ENCODE measurements at places on chromosomes 3 and 15.
A peak's percentile ranks its signal among the peaks of the same experiment; 100 is the strongest.

DNA sequence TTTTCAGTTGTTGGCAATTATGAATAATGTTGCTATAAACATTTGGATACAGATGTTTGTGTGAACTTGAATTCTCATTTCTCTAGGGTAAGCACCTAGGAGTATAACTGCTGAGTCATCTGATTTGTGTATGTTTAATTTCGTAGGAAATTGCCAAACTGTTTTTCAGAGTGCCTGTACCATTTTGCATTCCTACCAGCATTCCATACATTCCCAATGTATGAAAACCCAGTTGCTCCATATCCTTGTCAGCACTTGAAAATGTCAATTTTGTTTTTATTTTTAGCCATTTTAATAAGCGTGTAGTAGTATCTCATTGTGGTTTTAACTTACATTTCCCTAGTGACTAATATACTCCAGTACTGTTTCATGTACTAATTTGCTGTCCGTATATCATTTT, 98.5 kb upstream of the TSC22D2 start:
- H3K4me3 ChIP-seq, result no peak overlapping the region
- no peak overlapping the region for H3K27ac ChIP-seq
- DNase-seq, result no peak

GRCh38 chr15:96737408-96737807, 406.9 kb downstream of the NR2F2 start:
- no peaks in the 10 kb centered on the region for H3K4me1 ChIP-seq
- no peak overlapping the region for H3K4me3 ChIP-seq
- DNase-seq, result no peak
- H3K27me3 ChIP-seq, result no peaks in the 10 kb centered on the region

DNA sequence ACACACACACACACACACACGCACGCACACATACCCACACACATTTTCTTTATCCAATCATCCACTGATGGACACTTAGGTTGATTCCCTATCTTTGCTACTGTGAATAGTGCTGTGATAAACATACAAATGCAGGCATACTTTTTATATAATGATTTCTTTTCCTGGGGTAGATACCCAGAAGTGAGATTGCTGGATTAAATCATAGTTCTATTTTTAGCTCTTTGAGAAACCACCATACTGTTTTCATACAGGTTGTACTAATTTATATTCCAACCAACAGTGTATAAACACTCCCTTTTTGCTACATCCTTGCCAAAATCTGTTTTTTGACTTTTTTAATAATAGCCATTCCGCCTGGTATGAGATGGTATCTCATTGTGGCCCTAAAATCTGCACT, 94.5 kb upstream of the GK5 start:
- no peak overlapping the region for H3K4me3 ChIP-seq
- DNase-seq, result no peak

GRCh38 chr3:99639579-99639978, 1.2 kb downstream of the COL8A1 start:
- peak overlapping the region; percentile 62 for H3K4me3 ChIP-seq
- H3K27ac ChIP-seq, result peak overlapping the region; percentile 86
- H3K4me1 ChIP-seq, result no peaks in the 10 kb centered on the region
- H3K27me3 ChIP-seq, result no peaks in the 10 kb centered on the region
- H3K36me3 ChIP-seq, result no peaks in the 10 kb centered on the region

GRCh38 chr3:53038679-53039375, 7.0 kb downstream of the SFMBT1 start:
- H3K36me3 ChIP-seq, result no peaks in the 10 kb centered on the region
- H3K4me3 ChIP-seq, result no peak overlapping the region
- no peak for DNase-seq
- no peaks in the 10 kb centered on the region for H3K27me3 ChIP-seq

DNA sequence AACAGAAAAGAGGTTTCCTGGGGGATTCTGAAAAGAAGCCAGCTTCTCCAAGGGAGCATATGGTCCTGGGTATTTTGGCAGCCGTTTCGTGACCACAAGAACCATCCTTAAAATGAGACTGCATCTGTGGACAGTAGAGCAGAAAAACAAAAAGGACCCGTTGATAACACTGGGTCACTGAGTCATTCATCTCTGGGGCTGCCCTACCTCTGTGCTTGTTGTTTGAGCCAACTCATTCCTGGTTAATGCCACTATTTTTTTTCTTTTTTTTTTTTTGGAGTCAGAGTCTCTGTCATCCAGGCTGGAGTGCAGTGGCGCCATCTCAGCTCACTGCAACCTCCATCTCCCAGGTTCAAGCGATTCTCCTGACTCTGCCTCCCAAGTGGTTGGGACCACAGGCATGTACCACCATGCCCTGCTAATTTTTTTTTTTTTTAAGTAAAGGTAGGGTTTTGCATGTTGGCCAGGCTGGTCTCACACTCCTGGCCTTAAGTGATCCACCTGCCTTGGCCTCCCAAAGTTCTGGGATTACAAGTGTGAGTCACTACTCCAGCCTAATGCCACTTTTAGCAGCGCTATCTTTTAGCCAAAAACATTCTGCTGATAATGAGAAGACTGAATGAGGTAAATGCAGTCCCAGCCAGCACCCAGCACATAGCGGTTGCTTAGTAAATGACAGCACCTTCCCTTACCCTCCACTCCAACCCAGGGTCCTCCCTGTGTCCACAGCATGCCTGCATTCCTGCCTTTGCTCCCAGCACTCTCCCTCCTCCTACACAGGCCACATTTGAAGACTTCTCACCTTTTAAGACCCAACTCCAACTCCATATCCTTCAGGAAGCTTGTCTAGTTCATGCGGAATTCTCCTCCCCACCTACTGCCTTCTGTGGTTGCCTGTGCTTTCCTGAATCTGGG, 9.1 kb upstream of the ISL2 start:
- H3K27ac ChIP-seq, result no peak overlapping the region
- no peaks in the 10 kb centered on the region for H3K4me1 ChIP-seq
- H3K27me3 ChIP-seq, result peaks cover 29% of the 10 kb centered on the region
- no peak for DNase-seq

GRCh38 chr3:171881251-171881650, 38.1 kb downstream of the TMEM212 start:
- H3K4me3 ChIP-seq, result no peak overlapping the region
- H3K4me1 ChIP-seq, result peaks cover 21% of the 10 kb centered on the region
- no peak overlapping the region for H3K27ac ChIP-seq
- no peak for DNase-seq
- no peaks in the 10 kb centered on the region for H3K27me3 ChIP-seq

GRCh38 chr3:114307832-114308231, 14.0 kb downstream of the TIGIT start:
- H3K36me3 ChIP-seq, result no peaks in the 10 kb centered on the region
- no peak overlapping the region for H3K4me3 ChIP-seq
- no peak overlapping the region for H3K27ac ChIP-seq
- H3K4me1 ChIP-seq, result no peaks in the 10 kb centered on the region
- no peaks in the 10 kb centered on the region for H3K27me3 ChIP-seq
- DNase-seq, result no peak

DNA sequence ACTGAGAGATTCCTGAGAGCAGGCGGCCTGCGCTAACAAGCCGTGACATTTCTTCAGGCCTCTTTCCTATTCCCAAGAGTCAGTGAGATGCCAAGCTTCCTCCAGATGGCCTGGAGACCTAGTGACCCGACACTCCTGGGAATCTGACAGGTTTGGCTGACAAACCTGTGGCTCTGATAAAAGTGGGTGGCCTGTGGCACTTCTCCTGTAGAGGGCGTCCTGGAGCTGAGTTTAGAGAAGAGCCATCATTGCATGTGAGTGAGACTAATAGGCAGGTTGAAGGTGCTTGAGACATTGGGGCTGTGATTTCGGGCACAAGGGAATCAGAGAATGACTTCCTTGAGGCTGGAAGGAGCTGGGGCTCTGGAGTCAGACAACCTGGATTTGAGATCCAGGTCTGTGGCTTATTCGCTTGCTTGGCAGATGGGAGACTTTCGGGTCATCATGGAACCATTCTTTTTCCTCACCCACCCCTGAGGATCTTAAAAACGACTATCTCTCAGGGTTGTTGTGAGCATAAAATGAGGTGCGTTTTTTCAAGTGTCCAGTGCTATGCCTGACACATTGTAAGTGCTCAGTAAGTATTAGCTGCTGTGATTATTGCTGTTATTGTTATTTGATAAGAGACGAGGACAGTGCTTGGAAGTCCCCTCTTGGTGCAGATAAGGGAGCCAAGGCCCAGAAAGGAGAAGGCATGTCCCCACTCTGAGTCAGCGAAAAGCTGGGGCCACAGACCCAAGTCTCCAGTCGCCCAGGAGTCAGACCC, 77.2 kb downstream of the SCN10A start:
- H3K27ac ChIP-seq, result no peak overlapping the region
- H3K27me3 ChIP-seq, result no peaks in the 10 kb centered on the region
- no peak for DNase-seq
- no peaks in the 10 kb centered on the region for H3K36me3 ChIP-seq

- no peak for DNase-seq
- H3K27ac ChIP-seq, result no peak overlapping the region
- H3K4me3 ChIP-seq, result no peak overlapping the region
- H3K27me3 ChIP-seq, result no peaks in the 10 kb centered on the region
- H3K4me1 ChIP-seq, result no peaks in the 10 kb centered on the region
- no peaks in the 10 kb centered on the region for H3K36me3 ChIP-seq
Observed at GRCh38 chr3:81910244-81910852, 148.9 kb upstream of the GBE1 start.

DNA sequence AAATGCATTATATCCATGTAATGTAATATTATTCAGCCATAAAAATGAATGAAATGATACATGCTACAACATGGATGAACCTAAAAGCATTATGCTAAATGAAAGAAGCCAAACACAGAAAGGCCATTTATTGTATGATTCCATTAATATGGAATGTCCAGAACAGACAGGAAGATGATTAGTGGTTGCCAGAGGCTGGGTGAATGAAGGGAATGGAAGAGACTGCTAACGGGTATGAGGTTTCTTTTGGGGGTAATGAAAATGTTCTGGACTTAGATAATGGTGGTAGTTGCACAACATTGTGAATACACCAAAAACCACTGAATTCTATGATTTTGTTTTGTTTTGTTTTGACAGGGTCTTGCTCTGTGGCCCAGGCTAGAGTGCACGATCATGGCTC, 61.6 kb upstream of the MAP4 start:
- H3K4me1 ChIP-seq, result no peaks in the 10 kb centered on the region
- H3K27me3 ChIP-seq, result no peaks in the 10 kb centered on the region
- DNase-seq, result no peak
- H3K27ac ChIP-seq, result no peak overlapping the region

- peaks cover 35% of the 10 kb centered on the region for H3K36me3 ChIP-seq
- no peaks in the 10 kb centered on the region for H3K4me1 ChIP-seq
- no peak overlapping the region for H3K4me3 ChIP-seq
- DNase-seq, result no peak
Observed at GRCh38 chr15:60343221-60343970, 54.4 kb downstream of the ANXA2 start.

DNA sequence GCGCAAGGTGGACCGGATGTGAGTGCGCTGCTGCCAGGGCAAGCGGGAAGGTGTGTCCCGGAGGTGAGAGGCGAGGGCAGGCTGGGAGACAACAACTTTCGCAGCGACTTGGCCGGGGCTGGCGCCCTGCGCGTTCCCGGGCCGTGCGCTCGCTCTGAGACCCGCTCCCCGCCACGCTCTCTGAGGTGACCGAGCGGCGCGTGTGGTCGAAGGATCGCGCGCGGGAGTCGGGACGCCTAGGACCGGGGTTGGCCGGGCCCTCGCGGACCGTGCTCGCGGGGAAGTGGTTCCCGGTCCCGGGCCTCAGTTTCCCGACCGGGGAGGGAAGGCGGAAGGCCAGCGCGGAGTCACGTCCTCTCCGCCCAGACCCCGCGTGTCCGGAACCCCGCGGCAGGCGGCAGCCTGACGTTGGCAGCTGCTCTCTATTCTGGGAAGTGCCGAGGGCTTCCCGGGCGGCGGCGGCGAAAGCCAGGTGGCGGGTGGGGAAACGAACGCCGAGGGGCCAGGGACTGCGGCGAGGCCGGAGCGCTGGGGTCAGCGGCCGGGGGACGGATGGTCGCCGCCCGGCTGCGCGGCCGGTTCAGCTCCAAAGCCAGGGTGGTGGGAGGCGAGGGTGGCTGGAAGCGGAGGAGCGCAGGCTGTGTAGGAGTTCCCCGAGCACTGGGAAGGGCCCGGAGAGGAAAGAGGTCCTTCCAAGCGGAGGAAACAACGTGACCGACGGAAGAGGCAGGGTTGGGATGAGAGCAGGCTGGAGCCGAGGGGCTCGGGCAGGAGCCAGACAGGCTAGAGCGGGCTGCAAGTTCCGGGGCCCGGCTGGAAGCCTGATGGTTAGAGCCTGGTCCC, 1.0 kb upstream of the IGF2BP2 start:
- H3K27ac ChIP-seq, result peak overlapping the region; percentile 74
- peaks cover 19% of the 10 kb centered on the region for H3K4me1 ChIP-seq
- DNase-seq, result peak; percentile 80
- H3K36me3 ChIP-seq, result no peaks in the 10 kb centered on the region
- peak overlapping the region; percentile 77 for H3K4me3 ChIP-seq

- peaks cover 36% of the 10 kb centered on the region for H3K36me3 ChIP-seq
- H3K4me1 ChIP-seq, result no peaks in the 10 kb centered on the region
- no peak overlapping the region for H3K27ac ChIP-seq
- H3K27me3 ChIP-seq, result no peaks in the 10 kb centered on the region
- no peak for DNase-seq
- no peak overlapping the region for H3K4me3 ChIP-seq
Observed at GRCh38 chr3:128103136-128103676, 20.4 kb downstream of the RUVBL1 start.

- H3K36me3 ChIP-seq, result no peaks in the 10 kb centered on the region
- H3K27me3 ChIP-seq, result no peaks in the 10 kb centered on the region
Observed at GRCh38 chr3:56536735-56537134, 20.2 kb upstream of the CCDC66 start.

DNA sequence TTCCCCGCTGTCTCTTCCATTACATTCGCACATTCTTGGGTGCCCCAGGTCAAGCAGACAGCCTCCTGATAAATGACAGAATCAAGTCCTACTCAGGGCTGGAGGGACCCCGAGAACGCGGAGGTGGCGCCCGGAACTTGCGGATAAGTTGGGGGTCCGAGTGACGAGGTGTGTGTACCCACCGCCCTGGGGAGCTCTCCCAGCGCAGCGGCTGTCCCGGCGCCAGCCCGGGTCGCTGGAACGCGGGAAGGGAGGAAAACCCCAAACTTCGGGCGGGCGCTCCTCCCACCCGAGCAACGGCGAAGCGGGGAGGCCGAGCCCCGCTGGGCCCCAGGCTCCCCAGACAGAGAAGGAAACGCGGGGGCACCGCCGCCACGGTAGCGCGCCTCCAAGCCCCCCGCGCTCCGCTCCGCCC, 550 bp downstream of the CLN6 start:
- H3K27me3 ChIP-seq, result no peaks in the 10 kb centered on the region
- H3K27ac ChIP-seq, result peak overlapping the region; percentile 83
- no peaks in the 10 kb centered on the region for H3K36me3 ChIP-seq
- DNase-seq, result no peak
- H3K4me1 ChIP-seq, result peaks cover 23% of the 10 kb centered on the region
- H3K4me3 ChIP-seq, result peak overlapping the region; percentile 90

GRCh38 chr3:10471054-10471688, 34.2 kb downstream of the ATP2B2 start:
- no peaks in the 10 kb centered on the region for H3K4me1 ChIP-seq
- no peak overlapping the region for H3K4me3 ChIP-seq
- H3K27ac ChIP-seq, result no peak overlapping the region
- H3K36me3 ChIP-seq, result no peaks in the 10 kb centered on the region
- no peak for DNase-seq

Measured in upper lobe of right lung (tissue), 1 donor.